ENCODE measurements at places on chromosomes 16 and 17.
A peak's percentile ranks its signal among the peaks of the same experiment; 100 is the strongest.

- DNase-seq = no peak
Measured at GRCh38 chr17:68886401-68886800, 68.8 kb downstream of the ABCA8 start.

- DNase-seq = no peak
Measured at GRCh38 chr16:52494621-52495020, 52.3 kb downstream of the TOX3 start.

DNA sequence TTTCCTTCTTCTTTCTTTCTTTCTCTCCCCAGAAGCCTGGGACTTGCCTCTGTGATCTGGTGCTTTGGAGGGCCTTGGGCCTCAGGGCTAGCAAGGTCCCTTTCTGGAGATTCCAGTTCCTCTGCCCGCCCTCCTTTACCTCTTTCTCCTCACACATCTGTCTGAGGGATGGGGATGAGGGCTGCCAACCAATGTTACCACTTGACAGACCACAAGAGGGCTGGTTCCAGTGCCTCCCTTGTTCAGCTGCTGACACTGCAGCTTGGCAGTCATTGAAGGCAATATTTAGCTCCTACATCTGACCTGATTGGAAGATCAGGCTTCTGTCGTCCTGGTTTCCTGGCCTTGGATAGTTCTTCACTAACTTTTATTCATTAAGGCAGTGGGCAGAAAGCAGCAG lies 3.6 kb upstream of the ZNF652 start:
- no peak for DNase-seq

- DNase-seq = no peak
Measured at GRCh38 chr17:51652529-51652928, 392.2 kb downstream of the UTP18 start.

- peak; percentile 57 for DNase-seq
Measured at GRCh38 chr16:88430185-88430523, 22.9 kb upstream of the ZFPM1 start.

GRCh38 chr16:11423315-11424117 lies 78.3 kb downstream of the RMI2 start:
- no peak for DNase-seq
